A172 (cell line): ENCODE measurements at places on chromosomes 2 and 18.

DNA sequence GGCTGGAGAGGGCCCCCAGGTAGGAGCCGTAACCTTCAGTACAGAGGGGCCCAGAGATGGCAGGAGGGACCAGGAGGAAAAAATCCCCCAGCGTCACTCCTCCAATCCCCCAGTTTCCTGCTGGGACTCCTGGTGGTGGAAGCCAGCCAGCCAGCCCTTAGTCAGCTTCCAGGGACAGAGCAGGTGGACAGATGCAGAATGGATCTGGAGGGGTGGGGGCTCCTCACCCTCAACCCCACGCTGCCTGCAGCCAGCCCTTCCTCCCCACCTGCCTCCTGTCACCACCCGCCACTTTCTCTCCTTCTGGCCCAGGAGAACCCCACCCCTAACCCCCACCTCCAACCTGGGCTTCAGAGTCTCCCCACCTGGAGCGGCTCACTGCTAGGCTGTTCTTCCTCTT is 21.1 kb downstream of the EMX1 start:
- no peak for DNase-seq

DNA sequence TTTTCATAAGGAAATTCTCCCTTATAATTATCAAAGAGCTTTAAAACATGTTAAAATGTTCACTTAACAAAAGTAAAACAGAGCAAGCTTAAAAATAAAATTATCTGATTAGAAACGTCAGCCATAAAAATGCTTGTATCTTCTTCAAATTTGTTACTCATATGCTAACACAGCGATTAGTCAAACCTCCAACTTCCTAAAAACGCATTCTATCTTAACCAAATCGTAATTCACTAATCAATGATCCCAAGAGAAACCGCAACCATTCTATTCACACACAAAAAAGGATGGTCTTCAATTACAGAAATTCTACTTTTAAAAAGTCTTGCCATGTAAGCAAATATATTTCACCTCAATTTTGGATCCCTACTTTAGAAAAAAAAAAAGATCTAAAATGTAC is 1.9 kb downstream of the STK17B start:
- no peak for DNase-seq

GRCh38 chr2:163592954-163593622 is 142.7 kb downstream of the FIGN start:
- no peak for DNase-seq

DNA sequence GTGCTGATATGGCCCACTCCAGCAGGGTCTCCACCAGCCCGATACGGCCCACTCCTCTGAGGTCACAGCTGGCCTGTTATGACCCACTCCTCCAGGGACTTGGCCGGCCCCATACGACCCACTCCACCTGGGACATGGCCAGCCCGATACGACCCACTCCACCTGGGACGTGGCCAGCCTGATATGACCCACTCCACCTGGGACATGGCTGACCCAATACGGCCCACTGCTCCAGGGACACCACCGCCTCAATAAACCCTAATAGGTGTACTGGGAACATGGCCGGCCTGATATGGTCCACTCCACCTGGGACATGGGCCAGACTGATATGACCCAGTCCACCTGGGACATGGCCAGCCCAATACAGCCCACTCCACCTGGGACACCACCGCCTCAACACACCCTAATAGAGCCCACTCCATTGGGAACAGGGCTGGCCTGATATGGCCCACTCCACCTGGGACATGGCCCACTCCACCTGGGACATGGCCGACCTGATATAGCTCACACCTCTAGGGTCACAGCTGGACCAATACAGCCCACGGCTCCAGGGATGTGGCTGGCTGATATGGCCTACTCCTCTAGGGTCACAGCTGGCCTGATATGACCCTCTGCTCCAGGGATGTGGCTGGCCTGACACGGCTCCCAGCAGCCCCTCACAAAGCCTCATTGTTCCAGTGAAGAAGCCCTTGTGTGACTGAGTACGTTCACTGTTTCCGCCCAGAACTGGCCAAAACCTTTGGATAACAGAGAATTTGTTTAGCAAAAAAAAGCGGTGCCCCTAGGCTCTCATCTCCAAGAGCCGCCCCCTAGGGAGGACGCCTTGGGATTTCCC is 245.6 kb downstream of the HDAC4 start:
- DNase-seq = no peak

DNA sequence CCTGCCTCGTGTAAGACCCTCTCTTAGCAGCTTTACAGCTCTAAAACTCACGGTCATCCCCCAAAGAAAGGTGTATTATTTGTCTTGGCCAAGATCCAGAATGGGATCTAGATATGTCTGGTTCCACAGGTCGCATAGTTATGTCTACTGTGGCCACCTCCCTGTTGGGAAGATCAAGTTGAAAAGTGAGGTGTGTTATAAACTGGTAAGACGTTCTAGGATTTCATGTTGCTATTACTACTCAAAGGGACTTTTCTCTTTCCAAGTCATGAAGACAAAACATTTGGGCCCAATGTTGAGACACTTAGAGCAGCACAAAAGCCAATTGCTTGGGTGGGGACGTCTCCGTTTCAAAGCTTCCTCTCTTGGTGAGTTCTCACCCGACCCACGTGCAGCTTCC is 766.0 kb downstream of the RNF144A start:
- DNase-seq = no peak

DNA sequence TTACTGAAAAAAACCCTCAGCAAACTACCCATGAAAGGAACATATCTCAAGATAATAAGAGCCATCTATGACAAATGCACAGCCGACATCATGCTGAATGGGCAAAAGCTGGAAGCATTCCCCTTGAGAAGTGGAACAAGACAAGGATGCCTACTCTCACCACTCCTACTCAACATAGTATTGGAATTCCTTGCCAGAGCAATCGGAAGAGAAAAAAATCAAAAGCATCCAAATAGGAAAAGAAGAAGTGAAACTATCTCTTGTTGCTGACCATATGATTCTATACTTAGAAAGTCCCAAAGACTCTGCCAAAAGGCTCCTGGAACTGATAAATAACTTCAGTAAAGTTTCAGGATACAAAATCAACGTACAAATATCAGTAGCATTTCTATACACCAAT is 40.6 kb upstream of the MSTN start:
- no peak for DNase-seq

GRCh38 chr2:16122556-16122955 is 182.2 kb downstream of the MYCN start:
- DNase-seq = no peak

GRCh38 chr2:8551622-8552074 is 130.2 kb upstream of the ID2 start:
- DNase-seq = no peak

GRCh38 chr18:78878335-78878734 is 101.3 kb upstream of the SALL3 start:
- no peak for DNase-seq

GRCh38 chr2:181984814-181985631 is 630 bp upstream of the PPP1R1C start:
- no peak for DNase-seq

- DNase-seq = no peak
Observed at GRCh38 chr18:23998018-23998417, 16.5 kb upstream of the TTC39C start.

DNA sequence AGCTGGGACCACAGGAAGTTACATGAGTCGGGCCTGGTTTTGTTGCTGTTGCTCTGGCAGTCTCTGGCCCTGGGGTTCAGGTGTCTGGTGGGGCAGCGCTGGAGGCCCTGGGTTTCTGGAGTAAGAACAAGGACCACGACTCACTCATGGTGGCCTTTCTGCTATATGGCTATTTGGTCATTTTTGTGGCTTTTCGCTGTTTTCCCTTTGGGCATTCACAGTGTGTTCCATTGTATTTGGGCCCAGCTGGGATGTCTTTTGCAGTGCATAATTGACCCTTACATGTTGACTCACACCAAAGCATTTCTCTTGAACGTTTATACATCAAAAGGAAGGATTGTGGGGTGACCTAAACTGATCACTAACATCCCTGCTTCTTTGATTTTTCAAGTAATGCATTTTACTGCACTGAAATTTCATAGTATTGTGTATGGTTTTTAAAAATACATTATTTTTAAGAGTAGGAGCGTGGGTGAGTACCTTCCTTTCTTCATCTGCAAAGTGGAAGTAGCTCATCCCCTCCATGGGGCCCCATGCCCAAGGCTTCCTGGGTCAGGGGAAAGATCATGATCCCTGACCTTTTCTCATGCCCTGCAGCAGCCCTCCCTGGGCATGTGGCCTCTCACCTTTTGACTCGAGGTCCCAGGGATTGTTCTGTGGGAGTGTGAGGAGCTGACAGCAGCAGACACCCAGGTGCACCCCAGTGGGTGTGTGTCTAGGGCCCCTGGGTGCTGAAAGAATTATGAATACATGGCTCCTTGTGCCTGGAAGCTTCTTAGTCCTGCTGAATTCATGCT is 225.5 kb downstream of the AGAP1 start:
- peak; percentile 6 for DNase-seq

DNA sequence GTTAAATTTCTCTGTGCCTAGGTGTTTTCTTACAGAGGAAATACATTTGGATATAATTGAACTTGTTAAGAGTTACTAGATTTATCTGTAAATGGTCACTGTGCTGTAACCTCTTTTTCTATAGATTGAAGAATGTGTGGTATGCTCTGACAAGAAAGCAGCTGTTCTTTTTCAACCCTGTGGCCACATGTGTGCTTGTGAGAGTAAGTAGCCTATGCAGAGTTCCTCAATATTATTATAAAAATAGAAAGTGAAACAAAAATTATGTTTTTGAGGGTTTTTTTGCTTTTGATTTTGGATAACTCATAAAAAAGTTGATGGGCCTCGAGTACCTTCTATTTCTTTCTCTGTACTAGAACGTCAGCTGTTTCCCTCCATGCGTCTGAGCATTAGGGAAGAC is 112.4 kb downstream of the MIB1 start:
- DNase-seq = no peak

DNA sequence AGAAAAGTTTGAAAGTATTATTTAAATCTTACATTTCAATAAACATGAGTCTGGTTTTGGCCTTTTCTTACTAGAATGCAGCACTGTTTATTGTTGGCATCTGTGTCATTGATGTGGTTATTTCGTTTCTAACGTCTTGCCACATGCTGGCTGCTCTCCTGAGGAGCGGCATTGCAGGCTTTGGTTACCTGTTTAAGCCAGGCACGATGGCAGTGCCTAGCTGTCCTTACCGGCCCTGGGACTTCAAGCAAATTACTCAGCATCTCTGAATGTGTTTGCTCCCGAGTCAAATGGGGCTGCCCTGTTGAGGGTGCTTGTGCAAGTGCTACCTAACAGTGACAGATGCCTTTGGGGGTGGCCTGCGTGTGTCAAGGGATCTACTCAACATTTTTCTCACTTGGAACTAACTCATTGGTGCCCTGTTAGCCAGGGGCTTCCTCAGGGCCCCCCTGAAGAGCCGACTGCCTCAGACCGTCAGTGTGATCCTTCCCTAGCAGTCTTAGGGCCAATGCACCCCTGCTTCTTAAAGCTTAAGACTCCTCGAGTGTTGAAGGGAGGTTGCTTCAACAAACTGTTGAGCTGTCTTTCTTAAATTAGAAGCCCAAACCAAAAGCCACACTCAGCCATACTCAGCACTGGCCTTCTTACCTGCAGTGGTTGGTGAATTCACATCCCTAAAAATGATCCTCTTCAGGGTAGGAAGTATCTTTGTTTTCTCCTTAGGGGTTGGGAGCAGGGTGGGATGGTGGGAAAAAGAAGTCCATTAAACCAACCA is 151.5 kb downstream of the NCK2 start:
- DNase-seq = no peak

GRCh38 chr18:61946449-61946848 is 53.6 kb upstream of the RNF152 start:
- no peak for DNase-seq

- peak; percentile 18 for DNase-seq
Observed at GRCh38 chr2:58870704-58871103, 629.6 kb upstream of the FANCL start.

DNA sequence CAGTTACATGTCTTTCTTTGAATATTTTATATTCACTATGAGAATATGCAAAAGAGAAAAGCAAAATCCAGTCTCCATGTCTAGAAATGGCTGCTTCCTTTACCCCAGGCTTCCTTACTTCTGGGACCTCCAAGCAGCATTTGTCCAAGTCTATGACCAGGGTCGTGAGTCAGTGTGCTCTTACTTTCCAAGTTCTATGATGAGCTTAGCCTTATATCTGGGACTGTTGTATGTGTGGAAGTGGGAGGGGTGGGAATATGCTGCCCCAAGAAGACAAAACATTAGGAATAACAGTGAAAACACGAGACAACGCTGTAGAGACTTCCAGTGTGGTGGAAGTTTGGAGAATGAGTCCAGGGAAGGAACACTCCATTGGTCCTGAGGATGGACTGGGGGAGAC is 21.2 kb upstream of the CHRNA1 start:
- DNase-seq = no peak

- DNase-seq = peak; percentile 33
Observed at GRCh38 chr2:86441882-86442641, 891 bp downstream of the KDM3A start.

- DNase-seq = peak; percentile 32
Observed at GRCh38 chr2:170929686-170930050, 615 bp downstream of the GORASP2 start.

DNA sequence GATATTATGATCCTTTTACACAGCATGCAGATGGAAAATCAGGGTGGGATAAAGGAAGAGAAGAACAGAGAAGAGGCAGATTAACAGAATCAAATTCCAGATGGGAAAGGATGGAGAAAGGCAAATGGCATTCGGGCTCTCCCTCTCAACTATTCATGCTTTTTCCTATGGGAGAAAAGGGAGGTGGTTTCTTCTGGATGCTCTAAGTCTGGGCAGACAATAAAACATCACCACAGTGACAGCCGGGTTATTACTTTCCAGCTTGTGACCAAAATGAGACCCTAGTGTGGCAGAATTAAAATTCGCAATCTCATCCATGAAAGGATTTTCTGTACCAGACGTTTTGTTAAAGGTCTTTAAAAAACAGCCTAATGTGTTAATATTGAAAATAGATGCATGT is 440.7 kb downstream of the RND3 start:
- no peak for DNase-seq
